ENCODE measurements at places on chromosomes 13 and 19.
A peak's percentile ranks its signal among the peaks of the same experiment; 100 is the strongest.

GRCh38 chr13:103640606-103641005 is 574.4 kb upstream of the SLC10A2 start:
- no peak overlapping the region for H3K4me3 ChIP-seq
- DNase-seq = no peak
- no peak overlapping the region for H3K27ac ChIP-seq

DNA sequence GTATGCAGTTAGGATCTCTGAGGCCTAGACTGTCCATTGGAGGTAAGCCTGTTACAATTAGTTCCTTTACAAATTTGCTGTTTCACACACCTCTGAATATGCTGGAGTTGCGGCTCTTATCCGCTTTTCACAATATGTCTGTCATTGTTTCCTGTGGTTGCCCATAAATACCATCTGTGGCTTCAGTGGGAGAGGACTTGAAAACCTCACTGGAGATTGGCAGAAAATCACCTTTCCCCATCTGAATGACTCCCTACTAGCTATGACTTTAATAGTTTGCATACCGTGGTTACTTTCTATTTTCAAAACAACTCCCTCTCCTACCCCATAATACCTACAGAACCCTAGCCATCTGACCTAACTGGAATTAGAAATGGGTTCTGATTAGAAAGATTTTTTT is 454.3 kb downstream of the PCDH17 start:
- H3K36me3 ChIP-seq = no peaks in the 10 kb centered on the region
- no peak overlapping the region for H3K4me3 ChIP-seq
- no peak overlapping the region for H3K27ac ChIP-seq
- H3K4me1 ChIP-seq = no peaks in the 10 kb centered on the region
- DNase-seq = peak; percentile 73
- no peaks in the 10 kb centered on the region for H3K27me3 ChIP-seq

- no peak for DNase-seq
- H3K4me1 ChIP-seq = no peaks in the 10 kb centered on the region
- no peak overlapping the region for H3K27ac ChIP-seq
- H3K36me3 ChIP-seq = no peaks in the 10 kb centered on the region
- no peaks in the 10 kb centered on the region for H3K27me3 ChIP-seq
Observed at GRCh38 chr19:35206379-35206778, 22.2 kb downstream of the FAM187B start.

GRCh38 chr13:91417660-91418325 is 19.4 kb downstream of the GPC5 start:
- H3K4me1 ChIP-seq = no peaks in the 10 kb centered on the region
- no peak overlapping the region for H3K4me3 ChIP-seq
- H3K27me3 ChIP-seq = no peaks in the 10 kb centered on the region
- H3K27ac ChIP-seq = no peak overlapping the region

Measured in astrocyte (in vitro differentiated cells and primary cell).